ENCODE measurements at places on chromosomes 4 and X.

- DNase-seq, result no peak
Observed at GRCh38 chr4:73704314-73705055, 35.9 kb upstream of the CXCL8 start.

- no peak for DNase-seq
Observed at GRCh38 chrX:119055687-119056086, 17.1 kb upstream of the CT47C1 start.

DNA sequence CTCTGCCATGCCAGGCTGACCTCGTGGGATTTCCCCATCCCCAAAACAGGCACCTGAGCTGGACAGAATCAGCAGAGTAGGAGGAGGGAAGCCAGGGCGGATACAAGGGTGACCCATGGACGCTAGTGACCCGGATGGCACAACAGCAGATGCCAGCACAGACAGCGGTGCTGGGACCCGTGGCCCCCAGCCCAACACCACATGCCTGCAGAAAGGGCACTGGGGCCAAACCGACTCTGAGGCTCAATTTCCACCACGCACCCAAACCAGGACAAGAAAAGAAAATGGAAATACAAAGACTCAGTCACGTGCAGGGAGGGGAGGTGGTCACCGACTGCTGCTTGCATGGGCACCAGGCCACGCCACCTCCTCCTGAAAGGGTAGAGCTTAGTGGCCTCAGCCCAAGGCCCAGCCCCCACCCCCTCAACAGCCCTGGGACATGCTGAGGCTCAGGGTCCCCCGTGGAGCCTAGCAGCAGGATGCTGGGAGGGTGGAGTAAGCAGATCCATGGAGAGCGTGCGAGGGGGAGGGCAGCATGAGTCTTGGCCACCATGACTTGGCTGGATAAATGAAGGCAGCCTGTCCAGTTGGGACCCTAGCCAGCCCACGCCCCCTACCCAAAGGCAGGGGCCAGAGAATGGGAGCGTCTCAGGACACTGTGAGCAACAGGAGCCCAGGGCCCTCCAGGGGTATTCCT is 47.7 kb downstream of the C4orf50 start:
- no peak for DNase-seq

- no peak for DNase-seq
Observed at GRCh38 chr4:152352622-152353116, 183.2 kb downstream of the FBXW7 start.

- no peak for DNase-seq
Observed at GRCh38 chr4:88353324-88353723, 25.3 kb upstream of the HERC6 start.

GRCh38 chrX:140274811-140275525 is 229.9 kb downstream of the SOX3 start:
- DNase-seq, result no peak

DNA sequence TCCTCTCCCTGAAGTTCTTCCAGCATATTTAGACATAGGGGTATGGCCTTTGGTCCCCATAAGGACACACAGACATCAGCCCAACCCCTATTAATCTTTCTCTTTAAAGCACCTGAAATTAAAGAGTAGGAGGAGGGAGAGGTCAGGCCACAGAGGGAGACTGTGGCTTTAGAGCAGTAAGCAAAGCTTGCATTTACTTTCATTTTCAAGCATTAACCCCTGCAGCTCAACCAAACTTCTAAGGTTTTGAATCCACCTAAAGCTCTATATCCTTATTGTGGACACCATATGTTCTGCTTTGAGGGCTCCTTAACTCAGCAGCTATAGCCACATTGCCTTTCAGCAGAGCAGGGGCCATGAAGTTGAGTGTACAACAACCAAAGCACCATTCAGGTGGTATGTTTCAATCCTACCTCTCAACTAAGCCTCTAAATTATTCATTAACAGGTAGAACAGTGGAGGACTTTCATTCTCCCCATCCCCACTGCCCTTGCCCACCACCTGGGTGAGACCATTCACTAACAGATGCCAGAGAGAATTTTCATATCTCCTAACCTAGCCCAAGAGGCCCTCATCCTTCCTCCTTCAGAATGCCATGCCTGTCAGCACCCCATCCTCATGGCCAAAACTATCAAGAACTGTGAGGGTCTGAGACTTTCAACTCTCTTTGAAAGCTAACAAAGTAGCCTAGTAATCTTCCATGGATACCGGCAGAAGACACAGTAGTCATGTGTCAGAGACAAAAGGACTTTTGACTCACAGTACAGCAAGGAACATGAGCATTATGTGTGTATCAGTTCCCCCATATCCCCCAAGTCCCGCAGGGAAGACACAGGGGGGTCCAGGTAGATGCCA is 20.8 kb downstream of the LIN54 start:
- DNase-seq, result no peak

DNA sequence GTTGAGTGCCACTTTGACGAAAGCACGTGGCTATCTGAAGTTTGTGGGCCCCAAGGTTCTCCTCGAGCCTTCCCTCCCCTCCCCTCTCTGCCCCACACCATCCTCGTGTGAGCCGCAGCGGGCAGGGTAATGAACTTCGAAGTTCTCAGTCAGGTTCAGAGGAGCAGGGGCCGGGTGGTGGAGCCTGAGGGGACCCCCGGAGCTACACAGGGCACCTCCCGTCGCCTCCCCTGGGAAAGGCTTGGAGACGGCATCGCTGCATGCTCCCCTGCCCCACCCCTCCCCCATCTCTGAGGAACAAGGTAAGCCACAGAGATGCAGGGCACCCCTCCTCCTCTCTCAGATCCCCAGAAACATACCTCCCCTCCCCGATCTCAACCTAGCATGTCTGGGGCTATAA is 2.8 kb upstream of the NKX1-1 start:
- no peak for DNase-seq

- no peak for DNase-seq
Observed at GRCh38 chr4:131499141-131499873, 1649.8 kb upstream of the PCDH10 start.

DNA sequence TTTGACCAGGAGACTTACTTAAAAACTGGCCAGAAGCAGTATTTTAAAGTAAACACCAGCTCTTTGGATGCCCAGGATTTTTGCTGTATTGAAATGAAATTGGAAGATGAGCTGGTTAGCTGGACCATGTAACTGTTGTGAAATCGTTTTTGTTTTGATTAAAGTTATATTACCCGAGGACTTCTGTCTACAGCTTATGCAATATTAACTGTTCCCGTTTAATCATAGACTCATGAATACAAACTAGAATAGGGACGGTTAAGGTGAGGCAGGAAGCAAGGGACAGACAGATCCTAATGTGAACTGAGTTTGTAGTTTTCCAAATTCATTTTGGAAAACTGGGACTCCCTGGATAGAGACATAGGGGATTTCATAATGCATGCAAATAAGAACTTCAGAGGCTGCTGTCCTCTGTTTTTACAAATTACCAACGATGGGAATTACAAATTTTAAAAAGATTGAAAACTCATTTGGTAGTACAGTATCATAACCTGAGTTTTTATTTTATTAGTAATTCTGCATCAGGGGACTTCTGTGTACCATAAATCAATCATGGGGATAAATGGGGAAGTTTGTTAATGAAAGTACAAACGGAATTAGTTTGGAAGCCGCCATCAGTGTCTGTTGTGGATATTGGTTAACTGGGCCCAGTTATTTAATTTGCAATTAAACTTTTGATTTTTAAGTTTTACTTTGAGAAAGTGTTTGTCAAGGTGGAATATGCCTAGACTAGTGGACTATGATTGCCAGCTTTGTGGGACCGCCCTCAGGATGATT is 304.4 kb downstream of the AFF2 start:
- no peak for DNase-seq

DNA sequence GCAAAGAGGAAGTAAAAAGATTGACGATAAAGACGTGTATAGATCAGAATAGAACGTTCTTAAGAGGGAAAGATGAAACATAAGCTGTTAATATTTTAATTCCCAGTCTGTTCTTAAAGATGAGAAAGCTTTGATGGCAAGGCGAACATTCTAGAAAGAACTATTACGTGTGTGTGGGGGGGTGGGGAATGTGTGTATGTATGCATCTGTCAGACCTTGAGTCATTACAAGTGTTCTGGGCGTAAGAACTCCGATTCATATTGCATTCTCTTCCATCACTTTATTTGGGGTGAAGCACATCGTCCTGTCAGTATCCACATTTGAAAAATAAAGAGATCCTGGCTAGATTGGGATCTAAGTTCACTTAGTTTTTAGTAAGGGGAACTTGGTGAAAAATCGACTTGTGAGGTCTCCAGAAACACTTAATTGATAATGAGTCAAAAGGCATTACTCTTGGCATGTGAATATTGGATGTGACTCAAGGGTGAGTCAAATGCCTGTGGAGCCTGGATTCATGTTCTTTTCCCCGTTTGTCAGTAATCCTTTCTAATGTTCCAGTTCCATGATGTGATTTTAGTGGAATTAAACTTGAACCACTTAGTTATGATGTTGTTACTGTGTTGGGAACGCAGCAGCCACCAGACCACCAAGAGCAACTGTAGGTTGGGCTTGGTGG is 3.1 kb downstream of the SMS start:
- no peak for DNase-seq

DNA sequence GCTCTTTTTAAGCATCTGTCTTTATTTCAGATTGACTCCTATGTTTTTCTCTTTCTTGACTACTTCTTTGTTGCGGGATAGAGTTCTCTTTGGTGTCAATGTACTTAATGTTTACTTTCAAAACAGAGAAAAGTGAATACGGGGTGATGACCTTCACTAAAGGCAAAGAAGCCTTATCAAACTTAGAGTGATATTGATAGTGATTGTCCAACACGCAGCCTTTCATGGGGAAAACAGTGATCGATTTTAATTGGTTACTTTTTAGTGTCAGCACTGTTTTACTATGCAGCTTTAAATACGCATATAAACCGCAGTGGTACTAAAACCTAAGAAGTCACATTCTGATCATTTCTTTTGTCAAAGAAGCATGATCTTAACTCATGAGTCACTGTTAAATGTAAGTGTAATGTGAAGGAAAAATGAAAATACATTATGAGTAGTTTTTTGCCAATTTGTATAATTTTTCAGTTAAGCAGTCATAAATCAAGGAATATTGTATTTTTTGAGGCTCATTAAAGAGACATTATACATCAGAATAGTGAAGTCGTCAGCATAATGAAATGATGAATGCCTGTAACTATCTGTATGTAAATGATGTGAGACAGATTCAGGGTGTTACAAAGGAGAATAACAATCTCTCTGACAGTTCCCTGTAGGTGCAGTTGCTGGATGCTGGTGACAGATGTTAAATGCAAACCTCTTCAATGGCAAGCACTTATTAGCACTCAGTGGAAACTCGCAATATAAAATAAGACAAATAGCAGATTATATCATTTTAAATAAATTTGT is 2082.8 kb upstream of the TENM3 start:
- no peak for DNase-seq

DNA sequence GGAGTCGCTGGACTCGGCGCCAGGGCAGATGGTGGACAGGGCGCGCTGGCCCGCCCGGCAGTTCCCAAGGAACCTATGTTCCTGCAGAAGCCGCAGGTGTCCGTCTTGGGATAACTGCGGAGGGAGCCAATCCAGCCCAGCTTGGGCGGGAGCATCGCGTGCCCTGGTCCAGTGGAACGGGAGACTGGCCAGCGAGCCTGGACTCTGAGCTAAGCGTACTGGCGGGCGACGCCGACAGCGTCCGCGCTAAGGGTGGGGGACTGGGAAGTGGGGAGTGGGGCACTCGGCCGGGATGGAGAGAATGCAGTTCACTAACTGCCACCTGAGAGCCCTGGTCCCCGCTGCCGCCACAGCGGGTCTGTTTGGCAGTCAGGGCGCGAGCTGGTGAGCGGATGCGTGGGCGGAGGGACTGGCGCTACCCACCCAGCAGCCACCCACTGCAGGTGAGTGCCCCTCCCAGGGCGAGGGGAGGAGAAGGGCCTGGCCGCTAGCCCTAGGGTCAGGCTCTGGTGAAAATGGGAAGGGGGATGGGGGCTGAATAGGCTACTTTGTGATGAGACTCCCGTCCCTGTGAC is 1.3 kb upstream of the MAMLD1 start:
- no peak for DNase-seq

- DNase-seq, result no peak
Observed at GRCh38 chrX:10482261-10482660, 138.1 kb downstream of the MID1 start.

DNA sequence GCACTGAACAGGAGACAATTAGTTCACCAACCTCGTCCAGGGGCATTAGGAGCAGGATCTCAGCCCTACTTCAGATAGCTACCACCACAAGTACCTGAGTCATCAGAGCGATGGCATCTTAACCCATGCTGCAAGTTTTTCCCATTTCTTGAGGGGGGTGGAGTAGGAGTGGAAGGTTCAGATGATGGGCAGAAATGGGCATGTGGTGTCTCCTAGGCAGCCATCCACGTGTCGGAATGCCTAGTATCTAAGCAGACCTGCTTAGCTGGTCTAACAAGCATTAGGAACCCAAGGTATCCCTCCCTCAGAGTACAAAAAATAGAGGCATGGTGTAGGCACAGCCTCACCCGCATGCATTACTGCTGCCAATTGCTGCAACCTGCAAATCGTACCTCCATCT is 159.1 kb upstream of the DGKK start:
- no peak for DNase-seq

DNA sequence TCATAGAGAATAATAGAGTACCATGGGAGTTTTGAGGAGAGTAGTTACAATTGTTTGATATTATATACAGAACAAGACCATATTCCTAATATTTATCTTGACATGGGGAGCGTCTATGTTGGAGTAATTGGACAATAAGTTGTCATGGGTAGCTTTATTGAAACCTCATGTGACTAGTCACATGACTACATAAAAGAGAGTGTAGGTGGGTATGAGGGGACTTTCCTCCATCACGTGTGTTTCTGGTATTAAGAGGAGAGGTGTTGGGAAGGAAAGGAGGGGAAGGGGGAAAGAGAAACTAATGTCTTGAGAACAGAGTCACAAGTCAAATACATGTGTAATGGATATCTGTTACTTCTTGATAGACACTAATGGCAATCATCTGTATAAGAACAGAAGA is 33.1 kb downstream of the PDLIM5 start:
- no peak for DNase-seq

- no peak for DNase-seq
Observed at GRCh38 chr4:2443061-2443730, 24.4 kb downstream of the CFAP99 start.

DNA sequence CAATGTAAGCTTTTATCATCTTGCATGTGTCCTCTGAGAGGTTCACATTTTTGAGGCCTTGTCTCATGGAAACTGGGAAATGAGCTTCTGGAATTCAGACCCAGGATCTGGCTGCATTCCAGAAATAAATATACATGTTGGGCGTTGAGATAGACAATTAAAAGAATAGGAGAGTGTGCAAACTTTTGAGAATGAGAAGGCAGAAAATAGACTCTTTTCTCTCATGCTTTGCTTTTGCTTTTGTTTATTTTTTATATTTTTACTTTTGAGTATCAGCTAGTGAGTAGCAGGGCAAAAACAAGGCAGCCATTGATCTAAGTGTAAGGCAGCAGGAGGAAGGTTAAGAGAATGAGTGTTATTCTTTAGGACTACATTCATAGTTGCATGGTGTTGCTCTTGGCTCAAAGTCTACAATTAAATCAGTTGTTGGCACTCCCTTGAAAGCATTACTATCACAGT is 12.4 kb downstream of the SHROOM3 start:
- DNase-seq, result no peak

GRCh38 chr4:3563403-3563802 is 31.2 kb upstream of the LRPAP1 start:
- no peak for DNase-seq

Data from activated T-helper 2 cell treated with anti-CD3 and anti-CD28 coated beads, Interferon-gamma antibody, Interleukin-2, Interleukin-4, amounts not matched to agents 10 μg/mL and 5 μg/mL and 100 μg/mL, durations not matched to agents 14 hours and 24 hours and 36 hours (primary cell).